ENCODE measurements at places on chromosomes 3 and 15.

- DNase-seq = no peak
Measured at GRCh38 chr15:77869021-77869895, 208.3 kb downstream of the TBC1D2B start.

GRCh38 chr3:156816091-156816793, 9.9 kb upstream of the LEKR1 start:
- peak; percentile 65 for DNase-seq

- DNase-seq = no peak
Measured at GRCh38 chr3:48592519-48593087, 2.5 kb downstream of the COL7A1 start.

- peak; percentile 75 for DNase-seq
Measured at GRCh38 chr3:43894176-43895049, 203.7 kb downstream of the ABHD5 start.

DNA sequence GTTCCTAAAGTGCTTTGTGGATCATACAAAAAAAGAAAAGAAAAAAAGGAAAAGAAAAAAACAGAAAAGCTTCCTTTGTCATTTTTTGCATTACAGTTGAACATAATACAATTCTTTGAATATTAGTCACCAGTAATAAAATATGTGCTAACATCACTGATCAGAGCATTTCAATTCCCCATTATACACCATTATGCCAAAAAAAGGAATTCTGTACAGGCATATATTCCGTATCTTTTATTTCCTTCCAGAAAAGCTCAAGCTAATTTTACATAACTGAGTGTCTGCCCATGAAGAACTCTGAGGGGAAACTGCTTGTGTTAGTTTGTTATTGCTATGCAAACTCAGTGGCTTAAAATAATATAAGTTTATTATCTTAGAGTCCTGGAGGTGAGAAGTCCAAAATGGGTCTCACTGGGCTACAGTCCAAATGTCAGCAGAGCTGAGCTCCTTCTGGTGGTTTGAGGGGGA, 377.9 kb downstream of the GAP43 start:
- no peak for DNase-seq

DNA sequence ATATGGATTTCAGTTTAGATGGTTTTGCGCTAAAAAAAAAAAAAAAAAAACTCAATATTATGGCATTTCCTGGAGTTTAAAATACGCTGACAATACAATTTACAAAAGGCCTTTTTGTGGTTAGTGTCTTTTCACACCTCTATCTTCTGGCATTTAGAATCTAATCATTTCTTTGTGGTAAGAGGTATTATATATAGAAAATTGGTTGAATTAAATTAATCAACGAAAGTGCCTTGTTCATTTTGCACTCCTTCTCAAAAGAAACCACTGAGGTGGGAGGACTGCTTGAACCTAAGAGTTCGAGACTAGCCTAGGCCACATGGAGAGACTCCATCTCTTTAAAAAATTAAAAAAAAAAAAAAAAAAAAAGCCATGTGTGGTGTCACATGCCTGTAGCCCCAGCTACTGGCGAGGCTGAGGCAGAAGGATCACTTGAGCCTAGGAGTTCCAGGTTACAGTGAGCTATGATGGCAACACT, 90.0 kb upstream of the ICE2 start:
- no peak for DNase-seq

GRCh38 chr3:100796556-100796955, 87.3 kb downstream of the TFG start:
- DNase-seq = peak; percentile 2

- no peak for DNase-seq
Measured at GRCh38 chr15:39591896-39592315, 11.0 kb downstream of the THBS1 start.

DNA sequence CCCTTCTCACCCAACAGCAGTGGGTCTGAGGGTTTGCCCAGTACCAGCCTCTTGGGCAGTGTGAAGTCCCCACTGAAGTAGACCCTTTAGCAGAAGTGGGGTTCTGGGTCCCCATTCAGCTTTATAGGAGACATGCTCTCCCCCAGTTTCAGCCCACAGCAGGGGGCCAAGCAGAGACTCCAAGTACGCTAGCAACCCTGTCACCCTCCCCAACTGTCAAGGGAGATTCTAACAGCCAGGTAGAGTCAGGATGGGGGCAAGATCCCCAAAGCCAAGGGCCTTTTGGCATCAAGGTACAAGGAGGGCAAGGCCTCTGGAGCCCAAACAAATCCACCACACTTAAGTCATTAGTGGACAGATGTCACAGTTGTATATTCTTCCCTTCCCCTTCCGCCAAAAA, 1.8 kb downstream of the RBPMS2 start:
- no peak for DNase-seq

Data from GM13976 (cell line).